Skin of body (tissue), 3 donors: ENCODE measurements at places on chromosomes 4 and X. TPM values are rescaled to one million over a fixed set of nuclear protein-coding genes. Genes with fewer than 3 reads are reported as not detected.
A peak's percentile ranks its signal among the peaks of the same experiment; 100 is the strongest.

The PRR32 gene
- total RNA-seq = 3.5 TPM

DNA sequence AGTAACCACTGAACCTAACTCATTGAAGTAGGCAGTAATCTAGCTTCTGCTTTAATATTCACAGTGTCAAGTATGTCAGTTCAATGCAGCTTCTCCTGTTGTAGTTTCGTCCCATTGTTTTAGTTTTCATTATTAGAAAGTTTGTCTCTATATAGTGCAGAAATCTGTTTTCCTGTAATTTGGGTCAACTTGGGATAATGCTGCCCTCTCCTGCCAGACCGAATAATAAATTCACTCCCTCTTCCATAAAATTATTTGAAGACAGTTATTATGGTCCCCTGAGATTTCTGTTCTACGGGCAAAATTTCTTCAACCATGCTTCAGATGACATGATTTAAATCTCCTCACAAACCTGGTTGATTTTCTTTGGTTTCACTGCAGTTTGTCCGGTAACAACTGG, 4.6 kb upstream of the LUZP4 start:
- no peak for DNase-seq

- no peak for DNase-seq
Measured at GRCh38 chrX:85516131-85516530, 136.7 kb upstream of the POF1B start.

GRCh38 chrX:109839694-109840567, 106.9 kb upstream of the ACSL4 start:
- no peak for DNase-seq

DNA sequence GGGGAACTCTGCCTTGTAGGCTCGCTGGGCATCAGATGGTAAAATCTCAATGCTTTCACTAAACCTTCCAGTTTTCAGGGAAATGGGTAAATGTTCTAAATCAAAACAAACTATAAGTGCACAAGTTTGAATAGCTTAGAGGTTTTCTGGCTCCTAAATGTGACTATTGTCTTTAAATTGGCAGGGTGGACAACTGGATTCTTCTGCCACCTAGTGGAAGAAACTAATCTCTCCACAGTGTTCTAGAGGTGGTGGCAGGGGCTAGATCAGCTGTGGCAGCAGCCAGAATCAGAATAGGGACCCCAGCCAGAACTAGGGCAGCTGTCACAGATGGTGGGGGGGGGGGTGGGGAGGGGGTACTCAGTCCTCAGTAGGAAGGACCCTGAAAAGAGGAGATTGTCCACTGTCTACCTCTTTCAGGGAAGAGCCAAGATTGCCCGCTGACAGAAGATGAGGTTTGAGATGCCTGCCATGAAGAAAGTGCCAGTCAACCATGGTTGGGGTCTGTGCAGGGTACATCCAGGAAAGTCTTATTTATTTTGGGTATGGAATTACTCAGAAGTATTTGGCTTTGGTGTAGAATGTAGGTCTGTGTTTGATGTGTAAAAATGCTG, 201.4 kb downstream of the CCNG2 start:
- peak; percentile 9 for DNase-seq

The PPP1R3F gene
- total RNA-seq = 3.0 TPM

The IL3RA gene
- total RNA-seq = 5.7 TPM

- no peak for DNase-seq
Measured at GRCh38 chrX:153874366-153875125, 11.4 kb downstream of the L1CAM start.

- DNase-seq = no peak
Measured at GRCh38 chr4:102761296-102761701, 531 bp upstream of the MANBA start.

DNA sequence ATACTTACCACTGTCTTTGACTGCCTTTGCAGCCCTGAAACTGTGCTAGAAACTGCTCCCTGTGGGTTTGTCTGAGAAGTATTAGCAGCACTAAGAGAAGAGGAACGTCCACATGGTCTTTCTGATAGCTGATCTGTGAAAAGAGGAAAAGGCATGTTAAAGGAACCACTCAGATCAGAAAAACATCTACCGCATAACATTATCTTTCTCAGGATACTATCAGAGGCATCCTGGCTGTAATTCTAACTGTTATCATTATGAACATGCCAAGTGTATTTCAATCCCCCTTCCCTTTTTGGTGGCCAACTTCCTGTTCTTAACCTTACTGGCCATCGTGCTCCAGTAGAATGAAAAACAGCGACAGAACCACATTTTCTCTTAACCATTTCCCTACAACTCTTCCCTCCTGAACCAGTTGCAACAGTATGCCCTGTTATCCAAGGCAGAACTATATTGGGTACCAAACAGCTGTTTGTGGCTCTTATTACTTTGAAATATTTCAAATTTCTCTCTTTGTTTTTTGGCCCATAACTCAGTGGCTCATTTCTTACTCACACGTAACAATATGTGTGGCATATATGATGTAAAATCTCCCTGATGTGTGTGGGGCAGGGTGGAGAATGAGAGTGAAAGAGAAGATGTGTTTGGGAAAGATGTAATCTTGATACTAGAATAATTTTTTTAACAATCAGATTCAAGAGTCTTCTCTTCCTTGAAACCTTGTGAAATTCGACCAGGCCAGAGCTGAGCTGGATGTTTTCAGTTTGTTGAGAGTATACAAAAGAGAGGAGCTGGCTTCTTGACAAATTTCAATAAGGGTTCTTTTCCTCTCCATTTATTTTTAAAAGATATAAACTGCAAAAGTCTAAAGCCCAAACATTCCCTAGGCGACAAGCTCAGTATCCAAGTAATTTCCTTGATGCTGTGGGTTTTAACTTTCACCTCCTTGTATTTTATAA, 35.2 kb downstream of the ARHGEF6 start:
- no peak for DNase-seq
